ENCODE measurements at places on chromosomes 7 and 10.

GRCh38 chr7:3695602-3696001 lies 394.6 kb downstream of the SDK1 start:
- peak; percentile 12 for DNase-seq

DNA sequence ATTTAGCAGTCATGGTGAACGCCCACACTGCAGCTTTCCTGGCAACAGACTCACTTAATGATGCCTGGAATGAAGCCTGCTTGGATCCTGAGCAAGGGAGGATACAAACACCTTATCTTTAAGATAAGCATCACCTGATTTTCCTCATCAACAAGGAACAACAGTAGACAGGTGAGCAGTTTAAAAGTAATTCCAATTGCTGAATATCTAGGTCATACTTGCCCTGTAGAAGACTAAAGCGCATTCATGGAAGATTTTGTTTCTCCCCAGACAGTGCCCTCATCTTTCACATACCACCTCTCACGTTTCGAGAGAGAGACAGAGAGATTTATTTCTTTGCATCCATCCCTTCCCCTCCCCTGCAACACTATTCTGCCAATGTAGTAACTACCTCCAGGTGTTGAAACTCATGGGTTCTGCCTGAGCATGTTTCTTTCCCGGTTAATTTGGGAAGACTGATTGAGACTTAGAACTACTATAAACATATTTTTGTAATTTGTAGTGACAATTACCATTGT lies 660.7 kb downstream of the PARD3 start:
- no peak for DNase-seq

DNA sequence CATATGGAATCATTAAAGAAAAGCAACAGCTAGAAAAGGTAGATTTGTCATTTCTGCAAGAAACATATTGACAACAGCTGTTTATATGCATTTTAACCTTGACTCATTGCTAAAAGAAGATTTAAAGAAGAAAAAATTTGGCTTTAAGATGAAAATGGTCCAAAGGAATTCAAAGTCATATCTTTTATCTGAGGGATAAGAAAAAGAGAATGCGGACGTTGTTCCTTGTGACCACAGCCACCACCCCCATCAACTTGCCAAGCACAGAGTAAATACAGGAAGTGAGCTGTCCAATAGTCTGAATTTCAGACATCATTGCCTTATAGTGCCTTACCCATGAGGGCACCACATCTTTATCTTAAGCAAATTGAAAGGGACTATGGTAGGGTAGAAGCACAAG lies 7.3 kb upstream of the CRPPA start:
- no peak for DNase-seq

DNA sequence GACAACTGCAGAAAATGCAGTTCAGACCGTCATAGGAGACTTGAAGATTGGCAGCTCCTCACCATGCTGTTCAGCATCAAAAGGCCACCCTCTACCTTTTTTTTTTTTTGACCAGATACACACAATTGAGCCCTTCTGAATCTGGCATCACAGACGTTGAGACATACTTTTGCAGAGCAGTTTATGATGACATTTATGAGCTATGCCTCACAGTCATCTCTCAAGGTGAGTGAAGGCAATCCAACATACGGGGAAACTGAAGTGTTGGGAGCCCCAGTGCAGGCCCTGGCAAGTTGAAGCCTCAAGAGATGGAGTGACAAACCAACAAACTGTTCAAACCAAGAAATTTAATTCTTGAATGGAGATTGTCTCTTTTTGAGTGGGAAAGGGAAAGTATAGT lies 83.6 kb upstream of the DLX6 start:
- no peak for DNase-seq

DNA sequence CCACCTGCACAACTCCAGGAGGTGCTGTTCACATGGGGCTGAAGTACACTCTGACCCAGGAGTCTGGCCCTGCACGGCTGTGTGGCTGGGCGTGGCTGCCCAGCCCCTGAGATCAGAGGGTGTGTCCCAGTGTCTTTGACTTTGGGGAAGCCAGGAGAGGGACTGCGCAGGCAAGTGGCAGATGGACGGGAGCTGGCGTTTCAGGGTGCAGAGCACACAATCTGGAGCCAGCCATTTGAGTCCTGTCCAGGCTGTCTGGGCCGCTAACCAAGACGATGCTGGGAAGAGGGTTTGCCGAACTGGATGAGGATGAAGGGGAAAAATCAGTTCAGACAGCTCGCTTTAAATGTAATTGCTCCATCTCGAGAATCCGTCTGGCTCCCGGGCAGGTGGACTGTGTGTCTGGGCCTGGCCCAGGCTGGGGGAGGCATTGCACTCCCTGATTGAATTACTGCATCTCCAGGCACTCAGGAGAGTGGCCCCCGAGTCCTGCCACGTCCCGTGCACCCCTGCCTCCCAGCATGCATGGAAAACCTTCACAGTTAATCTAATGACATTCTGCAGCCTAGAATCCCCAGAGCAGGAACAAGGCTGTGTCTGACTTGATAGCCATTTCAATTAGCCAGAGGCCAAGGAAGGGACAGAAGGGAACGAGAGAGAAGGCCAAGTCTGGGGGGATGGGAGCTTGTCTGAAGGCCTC lies 120.8 kb upstream of the NANOS1 start:
- no peak for DNase-seq

DNA sequence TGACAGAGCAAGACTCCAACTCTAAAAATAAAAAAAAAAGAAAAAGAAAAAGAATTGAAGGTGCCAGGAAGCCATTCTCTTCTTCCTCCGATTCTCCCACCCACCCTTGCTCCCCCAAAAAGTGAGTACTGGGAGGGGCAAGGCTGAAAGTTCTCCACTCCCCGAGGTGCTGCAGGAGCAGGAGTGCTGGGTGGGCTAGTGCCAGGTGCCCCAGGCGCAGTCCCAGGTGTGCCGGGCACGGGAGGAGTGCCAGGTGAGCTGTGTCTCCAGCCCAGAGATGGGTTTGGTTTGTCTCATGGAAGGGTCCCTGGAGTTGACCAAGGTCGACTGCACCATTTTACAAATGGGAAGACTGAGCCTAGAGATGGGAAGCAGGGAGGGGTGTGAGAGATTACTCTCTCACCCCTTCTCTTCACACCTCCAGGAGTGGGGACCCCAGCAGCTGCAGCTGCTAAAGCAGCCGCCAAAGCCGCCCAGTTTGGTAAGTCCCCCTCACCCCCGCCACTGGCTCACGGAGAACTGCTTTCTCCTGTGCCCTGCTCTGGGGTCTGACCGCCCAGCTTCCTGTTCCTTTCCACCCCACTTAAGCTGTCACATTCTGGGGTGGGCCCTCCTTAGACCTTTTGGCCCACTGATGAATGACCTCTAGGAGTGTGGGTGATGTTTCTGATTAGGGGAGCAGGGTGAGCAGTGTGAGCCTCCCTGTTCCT lies 26.2 kb upstream of the LIMK1 start:
- no peak for DNase-seq

GRCh38 chr7:2175514-2175913 lies 57.2 kb downstream of the MAD1L1 start:
- DNase-seq, result no peak

GRCh38 chr7:155955367-155955635 lies 143.0 kb upstream of the SHH start:
- no peak for DNase-seq

DNA sequence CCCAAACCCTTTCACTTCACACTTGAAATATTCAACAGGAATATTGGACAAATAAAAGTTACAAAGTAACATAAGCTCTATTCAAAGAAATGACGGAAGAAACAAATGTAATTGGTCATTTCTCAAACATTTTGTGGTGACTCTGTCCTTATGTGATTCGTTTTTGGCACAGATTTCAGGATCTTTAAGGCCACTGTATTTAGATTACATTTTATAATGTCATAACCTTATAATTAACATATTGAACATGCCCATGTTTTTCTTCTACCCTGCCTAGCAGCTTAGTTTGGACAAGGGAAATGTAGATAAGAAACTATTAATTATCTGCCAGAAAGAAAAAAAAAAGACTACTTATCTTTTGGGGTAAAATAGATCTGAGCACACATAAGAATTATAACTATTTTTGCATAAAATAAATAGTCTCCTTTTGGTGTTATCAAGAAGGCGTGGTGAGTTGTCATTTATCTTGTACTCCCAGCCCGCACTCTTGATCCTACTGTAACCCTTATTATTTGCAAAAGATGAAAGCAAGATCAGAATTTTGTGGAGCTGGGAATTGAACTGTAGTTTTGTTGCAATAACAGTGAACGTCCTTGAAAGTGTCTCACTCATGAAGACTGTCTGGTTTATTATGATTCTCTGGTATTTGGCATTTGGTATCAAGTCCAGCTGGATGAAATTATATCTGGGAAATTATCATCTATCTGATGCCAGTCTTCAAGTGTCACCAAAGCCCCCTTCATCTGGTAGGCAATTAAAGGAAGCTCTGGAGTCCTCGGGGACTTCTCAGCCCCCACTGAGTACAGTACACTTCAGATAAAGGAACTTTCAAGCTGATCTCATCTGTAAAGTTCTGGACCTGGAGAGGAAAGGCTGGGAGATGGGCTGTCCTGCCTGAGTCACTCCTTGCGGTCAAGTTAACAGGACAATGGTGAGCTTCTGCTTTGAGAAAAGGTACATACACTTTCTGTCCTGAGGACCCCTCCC lies 175.7 kb upstream of the INHBA start:
- no peak for DNase-seq

DNA sequence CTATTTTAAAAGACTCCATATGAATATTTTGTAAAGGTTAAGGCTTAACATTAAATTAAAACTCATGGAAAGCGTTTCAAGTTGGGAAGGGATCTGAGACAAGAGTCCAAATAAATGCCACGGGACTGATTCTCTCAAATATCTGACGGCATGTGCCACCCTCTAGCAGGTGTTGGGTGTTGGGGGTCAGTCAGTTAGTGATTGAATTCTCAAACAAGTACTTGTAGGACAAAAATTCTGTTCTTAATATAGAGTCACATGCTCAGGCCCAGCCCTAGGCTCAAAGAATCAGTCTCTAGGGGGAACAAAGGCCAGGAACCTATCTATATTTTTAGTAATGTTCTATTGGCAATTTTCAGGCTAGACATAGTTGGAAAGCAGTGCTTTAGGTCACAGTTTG lies 39.1 kb downstream of the SGCE start:
- DNase-seq, result no peak

GRCh38 chr10:79068203-79068561 lies 584 bp upstream of the ZMIZ1 start:
- peak; percentile 54 for DNase-seq

- no peak for DNase-seq
Measured at GRCh38 chr10:78843495-78843894, 225.3 kb upstream of the ZMIZ1 start.

GRCh38 chr7:77971726-77972125 lies 173.2 kb downstream of the PHTF2 start:
- DNase-seq, result no peak

DNA sequence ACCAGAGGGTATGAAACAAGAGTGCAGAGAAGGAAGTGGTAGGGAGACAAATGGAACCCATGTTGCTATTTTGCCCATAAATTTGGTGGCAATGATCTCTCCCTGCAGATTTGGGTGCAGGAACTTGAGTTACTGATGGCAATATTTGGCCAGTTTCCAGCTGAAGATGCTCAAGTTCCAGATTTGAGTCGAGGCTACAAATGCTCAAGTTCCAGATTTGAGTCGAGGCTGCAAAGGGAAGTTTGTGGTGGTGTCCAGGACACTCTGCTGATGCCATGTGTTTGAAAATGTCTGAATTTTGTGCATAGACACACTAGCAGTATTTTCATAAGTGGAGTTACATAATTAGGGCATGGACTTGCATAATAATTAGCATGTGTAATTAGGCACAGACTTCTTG lies 40.8 kb downstream of the TBXAS1 start:
- no peak for DNase-seq

DNA sequence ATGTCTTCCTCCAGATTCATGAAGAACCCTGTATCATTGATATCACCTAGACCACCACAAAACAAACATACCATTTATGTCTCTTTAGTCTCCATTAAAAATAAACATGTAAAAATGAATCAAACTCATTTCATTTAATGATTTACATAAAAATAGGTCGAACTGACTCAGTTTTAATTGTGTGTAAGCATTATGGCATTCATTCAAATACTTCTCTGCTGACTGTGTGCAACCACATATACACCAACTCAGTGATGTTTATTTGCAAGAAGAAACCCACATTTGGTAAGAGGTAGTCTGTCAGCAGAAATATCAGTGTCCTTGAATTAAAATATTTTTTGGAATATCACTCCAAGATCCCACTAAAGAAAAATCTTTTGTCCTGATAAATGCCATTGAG lies 30.5 kb downstream of the ABCB1 start:
- DNase-seq, result no peak

DNA sequence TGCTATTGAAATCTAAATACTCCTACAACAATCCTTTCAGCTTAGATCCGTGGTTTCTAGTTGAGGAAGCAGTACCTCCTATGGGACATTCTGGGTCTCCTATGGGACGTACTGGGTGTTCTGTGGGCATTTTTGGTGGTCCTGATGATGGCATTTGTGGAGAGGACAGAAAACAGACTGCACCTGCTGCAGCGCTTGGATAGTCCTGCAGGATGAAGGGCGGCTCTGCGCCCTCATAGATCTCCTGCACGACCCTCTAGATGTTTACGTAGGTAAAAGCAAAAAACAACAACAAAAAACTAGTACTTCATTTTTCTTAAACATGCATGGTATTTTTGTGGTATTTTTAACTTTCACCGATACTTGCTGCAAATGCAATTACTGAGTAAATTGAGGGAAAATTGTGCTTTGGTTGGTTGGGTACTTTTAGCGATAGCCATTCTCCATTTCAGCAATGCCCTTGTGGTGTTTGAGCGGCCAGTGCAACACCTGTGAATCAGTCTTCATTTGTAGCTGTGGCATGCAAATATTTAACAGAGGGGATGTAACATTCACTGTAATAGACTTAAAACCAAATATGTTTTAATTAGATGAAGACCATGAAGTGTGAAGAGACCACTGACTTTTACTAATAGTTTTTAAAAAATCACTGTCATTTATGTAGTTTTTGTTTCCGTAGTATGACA lies 461.2 kb downstream of the SDK1 start:
- no peak for DNase-seq

DNA sequence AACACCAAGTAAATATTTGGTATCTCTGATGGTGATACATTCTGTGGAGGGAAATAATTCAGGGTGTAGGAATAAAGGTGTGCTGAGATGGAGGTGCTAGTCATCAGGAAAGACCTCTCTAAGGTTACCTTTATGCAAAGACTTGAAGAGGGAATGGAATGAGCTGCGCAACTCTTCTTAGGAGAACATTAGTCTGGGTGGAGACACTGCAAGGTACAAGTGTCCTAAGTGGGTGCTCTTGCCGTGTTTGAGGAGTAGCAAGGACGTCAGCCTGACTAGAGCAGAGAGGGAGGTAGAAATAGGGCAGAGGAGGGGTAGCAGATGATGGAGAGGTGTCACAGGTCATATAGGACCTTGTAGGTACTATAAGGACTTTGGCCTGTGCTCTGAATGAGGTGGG lies 148.1 kb downstream of the AUTS2 start:
- no peak for DNase-seq

GRCh38 chr7:149322737-149323136 lies 60.7 kb downstream of the ZNF783 start:
- DNase-seq, result no peak

DNA sequence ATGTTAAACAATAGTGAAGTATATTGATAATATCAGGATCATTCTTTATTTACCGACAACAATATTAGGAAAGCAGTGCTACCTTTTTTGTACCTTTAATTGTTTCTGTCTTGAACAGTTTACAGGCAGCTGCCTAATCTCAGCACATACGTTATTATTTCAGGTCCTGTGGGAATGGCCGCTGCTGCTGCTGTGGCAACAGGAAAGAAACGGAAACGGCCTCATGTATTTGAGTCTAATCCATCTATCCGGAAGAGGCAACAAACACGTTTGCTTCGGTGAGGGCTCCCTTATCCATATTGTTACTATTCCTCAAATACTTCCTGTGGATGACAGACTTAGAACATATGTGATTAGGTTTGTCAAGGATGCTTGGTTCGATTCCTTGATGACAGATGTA lies 59.7 kb downstream of the NRF1 start:
- no peak for DNase-seq
